ENCODE measurements at places on chromosomes 3 and 15. TPM values are rescaled to one million over a fixed set of nuclear protein-coding genes. Genes with fewer than 3 reads are reported as not detected.

DNA sequence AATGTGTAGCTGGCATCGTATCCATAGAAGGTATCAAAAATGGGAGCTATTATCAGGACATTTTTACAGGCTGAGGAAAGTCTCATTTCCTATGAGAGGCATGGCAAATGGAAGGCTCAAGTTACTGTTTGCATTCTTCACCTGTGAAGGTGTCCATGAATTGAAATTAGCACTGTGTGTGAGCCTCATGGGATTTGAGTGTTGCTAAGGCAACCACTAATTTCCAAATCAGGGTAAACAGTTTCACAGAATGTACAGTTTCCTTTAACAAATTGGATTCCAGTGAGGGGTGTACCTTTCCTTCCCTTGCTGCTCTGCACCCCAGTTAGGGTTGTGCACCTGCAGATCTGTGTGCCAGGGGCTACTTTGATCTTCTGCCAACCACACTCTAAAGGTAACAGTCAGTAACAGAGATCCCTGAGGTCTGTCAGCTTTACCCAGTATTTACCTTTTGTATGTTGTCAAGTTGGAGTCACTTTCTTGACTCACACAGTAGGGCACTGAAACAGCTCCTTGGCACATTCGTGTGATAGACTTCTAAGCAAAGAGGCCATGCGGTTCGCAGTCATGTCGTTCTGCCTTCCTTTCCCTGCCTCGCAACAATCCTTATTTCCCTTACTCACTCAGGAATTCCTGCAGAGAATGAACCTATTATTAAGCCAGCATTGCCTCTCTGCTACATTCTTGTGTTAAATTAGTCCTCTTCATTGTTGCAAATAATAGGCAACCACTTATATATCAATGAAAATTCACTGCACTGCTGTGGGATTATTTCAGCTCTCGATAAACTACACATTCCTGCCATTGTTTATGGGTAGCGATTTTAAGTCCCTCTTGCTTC lies 129.8 kb upstream of the GBE1 start:
- DNase-seq = no peak

MUC13 gene
- total RNA-seq = 1,021 TPM

GRCh38 chr15:40501487-40501886 lies 30.7 kb downstream of the CHST14 start:
- no peak for DNase-seq

DNA sequence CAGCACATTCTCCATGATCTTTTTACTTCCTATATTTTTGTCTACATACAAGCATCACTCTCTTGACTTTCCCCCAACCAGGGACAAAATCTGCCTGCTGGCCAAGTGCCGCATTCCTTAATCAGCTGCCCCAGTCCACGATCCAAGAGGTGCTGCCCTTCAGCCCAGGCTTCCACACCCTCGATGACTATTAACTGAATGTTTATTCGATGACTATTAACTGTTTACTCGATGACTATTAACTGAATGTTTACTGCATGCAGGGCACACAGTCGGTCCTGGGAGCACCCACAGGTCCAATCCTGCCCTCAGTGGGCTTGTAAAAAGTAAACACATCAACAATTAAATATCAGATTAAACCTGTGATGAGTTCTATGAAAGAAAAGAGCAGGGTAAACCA lies 256.9 kb downstream of the ARRDC4 start:
- no peak for DNase-seq

GRCh38 chr3:38836561-38836960 lies 20.5 kb upstream of the SCN10A start:
- DNase-seq = no peak

DNA sequence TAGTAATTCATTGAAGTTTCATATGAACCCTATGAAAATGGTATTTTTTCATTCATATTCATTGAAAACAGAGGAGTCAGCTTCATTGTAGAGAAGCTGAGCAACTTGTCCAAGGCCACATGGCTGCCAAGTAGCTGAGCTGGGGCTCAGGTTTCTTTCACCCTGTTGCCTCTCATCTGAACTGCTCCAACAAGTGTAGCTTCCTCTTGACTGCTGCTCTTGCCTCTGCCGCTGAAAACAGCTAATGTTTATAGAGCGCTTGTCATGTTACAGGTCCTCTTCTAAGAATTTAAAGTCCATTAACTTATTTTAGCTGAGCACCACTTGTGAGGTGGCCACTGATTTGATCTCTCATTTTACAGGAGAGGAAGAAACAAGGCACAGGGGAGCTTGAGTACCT lies 81.1 kb downstream of the PDCD6IP start:
- no peak for DNase-seq

DNA sequence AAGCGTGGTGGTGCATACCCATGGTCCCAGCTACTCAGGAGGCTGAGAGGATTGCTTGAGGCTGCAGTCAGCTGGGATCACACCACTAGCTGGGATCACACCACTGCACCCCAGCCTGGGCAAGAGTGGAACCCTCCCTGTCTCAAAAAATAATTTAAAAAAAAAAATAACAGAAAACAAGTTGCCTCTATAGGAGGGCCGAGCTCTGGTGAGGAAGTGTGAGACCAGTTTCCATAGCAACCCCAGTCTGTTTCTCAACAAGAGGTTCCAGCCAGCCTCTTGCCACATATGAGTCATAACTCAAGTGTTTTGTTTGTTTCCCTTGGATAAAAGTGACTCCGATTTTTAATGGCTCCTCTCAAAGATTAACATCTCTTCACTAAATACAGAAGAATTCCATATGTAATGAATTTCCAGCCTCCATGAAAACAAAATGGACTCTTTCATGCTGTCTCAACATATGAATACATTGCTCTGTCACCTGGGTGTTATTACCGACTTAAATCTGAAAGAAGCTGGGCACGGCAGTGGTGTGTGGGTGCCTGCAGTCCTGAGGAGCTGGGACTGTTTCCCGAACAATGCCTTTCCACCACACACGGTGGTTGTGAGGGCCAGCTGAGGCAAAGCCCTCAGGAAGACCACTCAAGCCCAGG lies 19.7 kb downstream of the TMEM43 start:
- DNase-seq = no peak

DNA sequence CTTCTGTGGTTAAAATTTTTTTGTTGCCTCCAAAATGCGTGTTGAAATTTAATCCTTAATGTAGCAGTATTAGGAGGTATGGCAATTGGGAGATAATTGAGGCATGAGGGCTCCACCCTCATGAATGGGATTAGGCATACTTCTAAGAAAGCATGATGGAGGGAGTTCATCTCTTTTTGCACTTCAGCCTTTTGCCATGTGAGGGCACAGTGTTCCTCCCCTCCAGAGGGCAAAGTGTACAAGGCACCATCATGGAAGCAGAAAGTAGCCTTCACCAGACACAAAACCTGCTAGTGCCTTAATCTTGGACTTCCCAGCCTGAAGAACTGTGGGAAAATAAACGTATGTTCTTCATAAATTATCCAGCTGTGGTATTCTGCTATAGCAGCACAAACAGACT lies 429.5 kb downstream of the ZIC1 start:
- no peak for DNase-seq

- no peak for DNase-seq
These were observed 22.0 kb downstream of the C15orf39 start for GRCh38 chr15:75223688-75224087.

DNA sequence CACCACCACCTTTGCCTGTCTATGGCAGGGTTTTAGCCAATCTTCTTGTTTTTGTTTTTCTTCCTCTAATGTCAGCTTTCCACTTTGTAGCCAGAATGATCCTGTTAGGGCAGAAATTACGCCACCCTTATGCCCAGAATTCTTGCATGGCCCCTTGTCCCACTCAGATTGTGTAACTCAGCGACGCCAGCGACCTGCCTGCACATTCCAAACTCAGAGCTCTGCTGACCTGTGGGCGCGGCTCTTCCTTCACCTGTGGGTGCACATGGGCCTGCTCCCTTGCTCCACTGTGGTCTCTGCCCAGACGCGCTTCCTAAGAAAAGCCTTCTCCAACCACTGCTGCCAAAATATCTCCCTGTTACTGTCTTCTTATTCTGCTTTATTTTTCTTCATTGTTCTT lies 45.0 kb downstream of the MED12L start:
- no peak for DNase-seq
